ENCODE measurements at places on chromosomes 13 and 19.

DNA sequence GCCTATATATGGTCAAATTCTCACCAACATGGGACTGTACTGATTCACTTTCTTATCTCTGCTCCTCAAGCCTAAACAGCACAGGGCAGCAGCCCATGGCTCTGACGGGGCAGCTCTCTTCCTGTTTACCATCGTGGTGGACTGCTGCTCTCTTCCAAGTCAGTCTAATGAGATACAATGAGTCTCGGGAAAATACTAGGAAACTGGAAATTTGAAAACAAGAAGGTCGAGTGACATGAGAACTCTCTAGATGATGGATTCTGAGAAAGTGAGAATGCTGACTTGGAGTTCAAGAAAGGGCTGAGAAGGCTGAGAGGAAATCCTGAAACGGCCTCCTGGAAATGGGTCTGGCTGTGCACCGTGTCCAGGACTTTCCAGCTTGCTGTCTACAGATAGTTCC, 122.8 kb upstream of the ARGLU1 start:
- H3K4me3 ChIP-seq = no peak overlapping the region
- H3K36me3 ChIP-seq = no peaks in the 10 kb centered on the region
- no peak for DNase-seq
- H3K4me1 ChIP-seq = no peaks in the 10 kb centered on the region
- H3K27ac ChIP-seq = no peak overlapping the region

GRCh38 chr13:111031531-111031961, 83.6 kb upstream of the ARHGEF7 start:
- H3K4me1 ChIP-seq = no peaks in the 10 kb centered on the region
- DNase-seq = peak; percentile 60
- H3K27me3 ChIP-seq = no peaks in the 10 kb centered on the region
- H3K36me3 ChIP-seq = no peaks in the 10 kb centered on the region

- no peak for DNase-seq
- H3K27ac ChIP-seq = no peak overlapping the region
- no peaks in the 10 kb centered on the region for H3K27me3 ChIP-seq
- no peak overlapping the region for H3K4me3 ChIP-seq
Observed at GRCh38 chr19:39438270-39438934, 2.7 kb upstream of the RPS16 start.

- no peaks in the 10 kb centered on the region for H3K36me3 ChIP-seq
- DNase-seq = no peak
- no peaks in the 10 kb centered on the region for H3K4me1 ChIP-seq
- H3K27me3 ChIP-seq = peaks cover 96% of the 10 kb centered on the region
- H3K4me3 ChIP-seq = no peak overlapping the region
- H3K27ac ChIP-seq = no peak overlapping the region
Observed at GRCh38 chr19:41921577-41922576, 6.4 kb downstream of the ERFL start.
